ENCODE measurements at places on chromosomes 7 and 10.

DNA sequence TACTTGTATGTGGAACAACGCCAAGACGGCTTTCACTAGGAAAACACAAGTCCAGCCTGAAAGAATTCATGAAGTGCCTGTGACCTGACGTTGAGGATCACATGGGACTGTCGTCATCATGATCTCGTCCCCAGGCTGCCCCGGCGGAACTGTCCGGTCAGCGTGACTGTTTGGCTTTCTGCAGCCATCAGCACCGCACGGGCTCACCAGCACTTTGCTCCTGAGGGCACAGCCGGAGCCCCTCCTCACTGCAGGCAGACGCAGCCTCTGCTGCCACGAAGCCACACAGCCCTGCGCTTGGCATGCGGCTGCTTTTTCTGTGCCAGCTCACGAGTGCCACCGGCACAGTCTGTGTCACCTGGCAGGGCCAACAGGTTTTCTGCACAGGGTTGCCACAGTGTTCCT lies 9.4 kb upstream of the GET4 start:
- no peak for DNase-seq

DNA sequence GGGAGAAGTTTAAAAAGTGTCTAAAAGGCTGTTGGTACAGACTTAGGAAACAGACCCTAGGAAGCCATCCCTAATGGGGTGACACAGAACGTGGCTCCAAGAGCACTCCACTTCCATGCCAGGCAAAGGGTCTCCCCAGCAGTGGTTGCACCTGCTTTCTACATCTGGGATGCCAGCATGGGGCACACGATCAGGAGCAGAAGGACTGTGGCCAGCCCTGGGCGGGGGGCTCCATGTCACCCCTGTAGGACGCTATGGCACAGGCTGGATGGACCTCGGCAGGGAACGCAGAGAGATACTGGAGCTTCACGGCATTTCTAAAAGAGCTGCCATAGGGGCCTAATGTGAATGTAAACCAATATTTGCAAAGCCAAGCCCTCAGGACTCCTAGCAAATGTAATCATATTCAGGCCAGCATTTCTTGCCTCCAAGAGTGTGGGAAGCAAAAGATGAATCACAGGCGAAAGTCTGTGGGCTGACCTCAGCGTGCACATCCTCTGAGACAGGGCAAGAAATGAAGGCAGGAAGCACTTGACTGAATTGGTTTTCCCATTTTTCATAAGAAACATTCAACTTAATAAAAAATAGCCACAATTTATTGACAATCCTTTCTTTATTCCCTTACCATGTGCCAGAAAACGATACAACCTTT lies 93.9 kb downstream of the ATXN7L1 start:
- peak; percentile 62 for DNase-seq

- DNase-seq, result no peak
Measured at GRCh38 chr10:90180886-90181691, 479.7 kb downstream of the KIF20B start.

DNA sequence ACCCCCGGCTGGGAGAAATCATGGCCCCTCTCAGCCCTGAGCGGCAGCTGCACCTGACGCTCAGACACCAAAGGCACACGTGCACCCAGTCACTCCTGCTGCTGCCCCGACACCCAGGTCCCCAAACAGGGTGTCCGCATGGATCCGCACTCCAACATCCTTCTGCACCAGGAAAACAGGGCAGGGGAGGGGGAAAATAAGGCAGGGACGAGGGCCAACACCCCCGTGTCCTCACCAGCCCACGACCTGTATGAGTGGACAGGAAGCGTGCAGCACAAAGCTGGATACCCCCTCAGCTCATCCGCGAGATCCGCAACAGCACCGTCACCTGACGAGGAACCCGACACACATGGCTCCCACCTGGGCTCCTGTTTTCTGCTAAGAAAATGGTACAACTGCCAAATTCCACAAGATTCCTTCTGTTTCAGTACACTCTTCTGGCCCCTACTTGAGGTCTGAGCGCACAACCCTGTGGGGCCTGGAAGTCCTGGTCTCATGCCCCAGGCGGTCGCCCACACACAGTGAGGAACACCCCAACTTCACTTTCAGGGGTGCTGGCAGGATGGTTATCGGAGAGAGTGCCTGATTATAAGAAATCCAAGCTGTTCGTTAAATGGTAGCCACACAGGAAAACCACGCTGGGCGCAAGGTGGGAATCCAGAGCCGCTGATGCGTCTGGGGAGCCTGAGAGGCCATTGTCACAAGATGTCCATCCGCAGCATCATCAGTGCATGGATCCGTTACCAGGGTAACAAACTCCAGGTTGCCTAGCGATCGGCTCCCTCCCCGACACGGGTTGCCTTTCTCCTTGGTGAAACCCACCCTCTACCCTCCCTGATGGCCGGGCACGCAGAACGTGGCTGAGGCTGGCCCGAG lies 63.6 kb downstream of the ZRANB1 start:
- DNase-seq, result no peak

DNA sequence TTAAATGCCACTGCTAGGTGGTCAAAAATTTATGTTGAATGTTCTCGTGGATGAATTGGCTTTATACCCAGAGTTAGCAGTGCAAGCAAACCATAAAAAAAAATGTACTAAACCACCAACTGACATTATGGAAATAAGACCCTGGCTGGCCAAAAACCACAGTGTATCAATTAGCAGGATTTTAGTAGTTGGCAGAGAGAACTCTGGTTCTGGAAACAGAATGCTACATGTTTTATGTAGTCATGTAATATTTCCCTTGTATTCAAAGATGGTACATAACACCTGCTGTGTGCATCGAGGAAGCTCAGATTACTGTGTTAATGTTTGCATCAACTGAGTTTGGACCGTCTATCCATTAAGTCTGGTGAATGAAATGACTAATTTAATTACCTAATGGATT lies 618.5 kb downstream of the CCSER2 start:
- DNase-seq, result no peak

DNA sequence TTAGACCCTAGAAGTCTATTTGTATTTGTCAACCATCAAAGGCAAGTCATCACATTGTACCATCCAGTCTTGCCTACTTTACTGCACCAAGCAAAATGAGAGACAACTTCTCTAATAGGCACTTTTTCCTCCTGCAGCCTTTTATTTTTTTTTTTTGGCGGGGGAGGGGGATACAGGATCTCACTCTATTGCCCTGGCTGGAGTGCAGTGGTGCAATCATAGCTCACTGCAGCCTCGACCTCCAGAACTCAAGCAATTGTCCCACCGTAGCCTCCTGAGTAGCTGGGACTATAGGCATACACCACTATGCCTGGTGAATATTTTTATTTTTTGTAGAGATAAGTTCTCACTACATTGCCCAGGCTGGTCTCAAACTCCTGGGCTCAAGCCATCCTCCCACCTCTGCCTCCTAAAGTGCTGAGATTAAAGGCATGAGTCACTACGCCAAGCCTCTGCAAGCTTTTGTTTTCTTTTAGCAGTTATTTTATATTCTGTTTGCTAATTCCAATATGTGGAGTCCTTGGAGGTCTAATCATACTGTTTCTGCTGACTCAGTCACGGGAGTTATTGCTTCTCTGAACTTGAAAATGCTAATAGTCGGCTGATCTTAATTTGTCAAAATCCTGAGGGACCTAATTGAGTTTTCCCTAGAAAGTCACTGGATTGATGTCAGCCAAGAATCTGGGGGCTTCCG lies 14.2 kb downstream of the KPNA7 start:
- no peak for DNase-seq

- DNase-seq, result no peak
Measured at GRCh38 chr7:128770233-128770632, 5.4 kb downstream of the OPN1SW start.

- DNase-seq, result no peak
Measured at GRCh38 chr10:44376472-44377099, 8.3 kb downstream of the CXCL12 start.

DNA sequence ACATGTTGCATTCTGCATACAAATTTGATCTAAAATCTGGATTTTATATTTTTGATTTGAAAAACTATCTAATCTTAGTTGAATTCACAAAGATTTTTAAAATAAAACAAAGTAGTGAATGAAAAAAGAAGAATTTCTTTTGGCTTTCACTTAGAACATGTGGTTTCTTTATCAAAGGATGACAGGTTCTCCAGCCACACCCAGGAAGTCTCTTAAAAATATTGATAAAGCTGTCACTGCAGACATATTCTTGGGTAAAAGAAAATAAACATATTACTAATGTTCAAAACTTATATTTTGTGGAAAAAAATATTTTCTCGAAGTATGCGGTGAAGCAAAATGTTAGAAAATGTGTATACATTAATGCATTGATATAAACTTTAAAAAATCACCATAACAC lies 44.3 kb downstream of the ARL4A start:
- DNase-seq, result no peak

DNA sequence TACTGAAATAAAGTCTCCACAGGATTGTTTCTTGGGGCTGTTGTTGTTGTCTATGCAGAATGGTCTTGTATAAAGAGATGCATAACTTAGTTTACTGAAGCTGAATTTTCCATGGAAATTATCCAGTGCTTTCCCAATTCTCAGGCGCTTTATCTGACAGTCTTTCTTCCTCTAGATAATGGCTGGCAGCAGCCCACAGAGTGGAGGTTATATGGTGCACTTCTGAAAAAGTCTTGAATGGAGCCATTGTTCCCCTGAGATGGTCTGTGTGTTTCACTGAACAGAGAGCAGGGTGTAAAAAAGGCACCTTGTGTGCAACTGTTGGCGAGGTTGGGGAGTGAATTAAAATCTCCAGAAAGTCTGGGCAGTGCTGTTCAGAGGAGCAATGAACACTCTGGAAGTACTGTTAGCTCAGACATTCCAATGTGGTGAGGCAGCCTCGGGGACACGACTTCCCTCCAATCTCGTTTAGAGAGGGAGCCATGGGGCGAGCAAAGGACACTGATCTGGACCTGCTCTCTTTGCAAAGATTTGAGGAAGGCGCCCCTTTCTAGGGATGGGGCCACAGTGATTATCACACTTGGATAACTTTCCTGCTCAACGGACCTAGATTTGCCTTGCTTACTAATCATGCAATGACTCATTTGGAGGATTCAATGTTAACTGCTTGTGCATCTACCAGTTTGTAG lies 2.0 kb upstream of the PLCE1 start:
- DNase-seq, result no peak

GRCh38 chr10:24277771-24278170 lies 68.8 kb downstream of the KIAA1217 start:
- DNase-seq, result no peak

- no peak for DNase-seq
Measured at GRCh38 chr7:36971515-36972139, 247.3 kb upstream of the AOAH start.

- DNase-seq, result no peak
Measured at GRCh38 chr7:7786595-7786994, 68.2 kb upstream of the RPA3 start.

DNA sequence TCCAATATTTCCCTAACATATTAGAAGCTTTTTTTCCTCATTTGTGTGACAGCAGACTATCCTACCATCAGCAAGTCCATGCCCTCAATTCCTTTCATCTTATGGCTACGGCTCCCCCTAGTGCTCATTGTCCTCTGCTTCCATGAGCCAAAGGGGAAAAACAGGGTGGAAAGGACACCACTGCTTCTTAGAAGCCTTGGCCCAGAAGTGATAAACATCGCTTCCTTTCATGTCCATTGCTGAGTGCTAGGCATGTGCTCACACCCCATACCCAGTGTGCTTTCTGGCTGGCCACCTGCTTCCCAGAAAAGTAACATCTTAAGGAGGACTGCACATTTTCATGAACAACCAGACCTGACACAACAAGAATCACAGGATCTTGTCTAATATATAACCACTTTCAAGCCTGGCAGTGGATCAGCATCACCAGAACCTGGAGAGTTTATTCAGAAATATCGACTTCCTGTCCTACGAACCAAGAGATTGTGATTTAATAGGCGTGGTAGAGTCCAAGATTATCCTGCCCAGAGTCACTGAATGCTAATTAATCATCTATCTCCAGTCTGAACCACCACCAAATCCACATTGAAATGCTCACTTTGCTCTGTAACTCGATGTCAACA lies 650.5 kb upstream of the SORCS1 start:
- no peak for DNase-seq

DNA sequence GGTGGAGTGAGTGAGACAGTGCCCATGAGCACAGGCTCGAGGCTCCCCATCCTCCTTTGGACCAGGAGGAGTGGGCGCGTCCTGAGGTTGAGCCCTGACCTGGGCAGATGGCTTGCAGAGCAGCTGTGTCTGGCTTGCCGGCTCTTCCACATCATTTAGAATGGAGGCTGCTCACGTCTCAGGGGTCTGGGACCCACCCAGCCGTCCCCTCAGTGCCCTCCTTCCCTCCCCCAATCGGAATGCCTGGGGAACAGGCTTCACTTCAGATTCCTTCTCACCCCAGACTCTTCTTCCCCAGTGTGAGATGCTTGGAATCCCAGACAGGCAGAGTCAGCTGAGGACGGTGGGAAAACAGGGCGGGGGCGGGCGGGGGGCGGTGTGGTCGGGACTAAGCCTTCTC lies 968.6 kb upstream of the ZNF722 start:
- no peak for DNase-seq

DNA sequence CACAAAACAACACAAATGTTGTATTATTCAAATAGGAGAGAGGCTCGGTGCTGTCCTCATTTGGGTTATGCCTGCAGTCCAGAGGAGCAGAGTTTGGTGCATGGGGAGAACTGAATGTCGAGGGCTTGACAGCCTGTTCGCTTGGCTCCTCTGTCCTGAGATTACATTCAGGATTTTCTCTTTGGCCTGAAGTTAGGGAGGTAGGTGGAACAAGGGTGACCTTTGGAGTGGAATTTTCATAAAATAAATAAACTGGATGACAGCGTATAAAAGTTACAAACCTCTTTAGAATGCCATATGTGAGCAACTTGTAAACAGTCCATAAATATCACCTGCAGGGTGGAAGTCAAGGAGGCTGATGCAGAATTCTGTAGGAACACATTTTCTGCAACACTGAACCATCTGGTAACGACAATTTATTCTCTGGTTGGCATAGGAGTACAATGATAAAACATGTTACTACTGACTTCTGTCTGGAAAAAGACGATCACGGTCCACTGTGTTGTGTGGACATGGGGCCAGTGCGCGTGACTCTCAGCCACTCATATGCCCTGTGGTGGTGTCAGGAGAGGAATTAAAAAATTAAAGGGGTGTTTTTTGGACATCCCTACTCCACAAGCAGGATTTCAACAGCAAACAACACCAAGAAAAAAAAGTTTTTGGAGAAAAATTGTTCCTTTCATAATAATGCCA lies 33.2 kb downstream of the NRP1 start:
- DNase-seq, result no peak

GRCh38 chr7:39659356-39660013 lies 36.1 kb downstream of the RALA start:
- DNase-seq, result no peak

DNA sequence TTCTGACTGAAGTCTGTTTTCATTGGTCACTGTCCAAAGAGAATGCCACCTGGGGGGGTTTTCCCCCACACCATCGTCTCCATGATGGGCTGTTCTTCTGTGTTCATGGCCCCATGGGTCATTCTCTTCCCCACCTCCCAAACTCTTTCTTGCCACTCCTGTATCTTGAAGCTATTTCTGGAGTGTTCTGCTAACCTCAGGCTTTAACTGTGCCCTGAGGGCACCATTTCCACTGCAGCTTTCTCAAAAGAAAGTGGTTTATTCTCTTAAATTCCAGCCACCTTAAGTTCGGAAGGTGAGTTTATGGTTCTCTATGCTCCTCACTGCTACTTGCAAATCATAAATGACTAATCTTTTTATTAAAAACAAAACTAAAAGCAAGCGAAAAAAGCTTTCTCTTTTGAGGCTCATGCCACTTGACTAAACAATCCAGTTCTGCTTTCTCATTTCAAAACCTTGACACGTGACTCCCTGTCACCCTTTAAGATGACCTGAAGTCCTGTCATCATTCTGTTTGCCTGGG lies 7.4 kb upstream of the APBB1IP start:
- DNase-seq, result peak; percentile 89

Measured in activated CD4-positive, alpha-beta T cell treated with anti-CD3 and anti-CD28 coated beads, Interleukin-2, Interleukin-4, amounts not matched to agents 100 ng/mL and 50 ng/mL, durations not matched to agents 16 hours and 8 hours (primary cell).